ENCODE measurements at places on chromosomes 6 and 20. TPM values are rescaled to one million over a fixed set of nuclear protein-coding genes. Genes with fewer than 3 reads are reported as not detected.
A peak's percentile ranks its signal among the peaks of the same experiment; 100 is the strongest.

The TMEM244 gene
- not detected for total RNA-seq

The GPSM3 gene
- total RNA-seq: 68.4 TPM

The RAET1L gene
- not detected for total RNA-seq

The COL12A1 gene
- not detected for total RNA-seq

DNA sequence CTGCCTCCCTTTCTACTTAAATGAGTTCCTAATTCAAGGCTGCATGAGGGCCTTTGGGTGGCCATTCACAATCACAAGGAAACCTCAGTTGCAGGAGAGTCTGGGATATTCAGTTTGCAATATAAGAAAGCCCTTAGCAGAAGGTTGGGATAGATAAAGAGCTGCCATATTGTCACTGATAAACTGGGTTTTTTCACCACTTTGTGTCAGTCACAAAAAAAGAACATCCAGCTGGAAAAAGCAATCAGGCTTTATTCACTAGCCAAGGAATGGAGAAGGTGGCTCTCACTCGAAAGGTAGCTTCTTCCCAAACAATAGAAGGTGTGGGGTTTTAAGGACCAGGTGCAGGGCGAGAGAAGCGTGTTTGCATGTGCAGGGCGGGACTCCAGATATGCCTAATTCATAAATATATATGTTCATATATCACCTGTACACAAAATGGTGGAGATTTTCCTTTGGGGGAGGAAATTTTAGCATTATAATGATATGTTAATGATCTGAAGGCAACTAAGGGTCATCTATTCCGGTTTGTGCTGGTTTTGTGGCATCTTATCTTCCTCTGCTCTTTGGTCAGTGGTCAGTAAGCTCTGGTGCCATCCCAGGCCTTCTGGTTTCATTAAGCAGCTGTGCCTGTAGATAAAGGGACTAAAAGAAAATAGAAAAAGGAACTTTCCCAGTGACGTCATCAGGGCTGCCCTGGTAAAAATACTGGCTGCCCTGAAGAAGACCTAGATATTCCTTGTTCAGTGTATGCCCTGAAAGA lies 97.1 kb upstream of the IYD start:
- DNase-seq: no peak

GRCh38 chr20:51506527-51507215 lies 35.8 kb downstream of the NFATC2 start:
- no peak for DNase-seq

DNA sequence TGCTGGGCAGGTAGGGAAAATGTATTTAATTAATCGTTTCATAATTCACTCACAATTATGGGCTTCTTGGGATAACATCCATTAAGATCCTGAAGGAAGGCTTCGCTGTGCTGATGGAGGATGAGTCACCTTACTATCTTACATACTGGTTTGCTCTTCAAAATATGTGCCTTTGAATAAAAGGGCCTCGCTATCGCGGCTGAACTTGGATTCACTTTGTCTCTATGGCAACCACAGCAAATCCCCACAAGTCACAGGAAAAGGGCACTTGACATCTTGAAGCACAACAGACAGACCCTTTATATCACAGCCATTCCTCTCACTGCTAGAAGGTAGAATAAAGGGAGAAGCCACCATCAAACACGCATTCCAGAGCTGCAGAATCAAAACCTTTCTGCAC lies 141.3 kb upstream of the MYLIP start:
- DNase-seq: no peak

DNA sequence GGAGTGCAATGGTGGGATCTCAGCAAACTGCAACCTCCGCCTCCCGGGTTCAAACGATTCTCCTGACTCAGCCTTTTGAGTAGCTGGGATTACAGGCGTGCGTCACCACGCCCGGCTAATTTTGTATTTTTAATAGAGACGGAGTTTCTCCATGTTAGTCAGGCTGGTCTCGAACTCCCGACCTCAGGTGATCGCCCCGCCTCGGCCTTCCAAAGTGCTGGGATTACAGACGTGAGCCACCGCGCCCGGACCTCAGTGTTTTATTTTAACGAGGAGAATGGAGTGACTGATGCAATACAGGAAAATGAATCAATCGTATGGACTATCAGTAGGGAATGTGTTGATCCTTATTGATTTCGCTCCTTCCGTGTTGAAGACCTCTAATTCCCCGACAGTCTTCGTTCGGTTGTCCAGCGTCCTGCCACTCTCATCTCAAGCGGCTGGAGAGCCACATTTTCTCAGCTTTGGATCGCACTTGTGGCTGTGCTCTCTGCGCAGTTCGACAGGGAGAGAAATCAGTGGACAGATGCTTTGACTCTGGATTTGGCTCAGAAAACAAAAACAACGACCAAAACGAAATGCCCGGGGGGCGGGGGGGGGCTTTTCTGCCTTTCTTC lies 166.2 kb downstream of the TRIM27 start:
- no peak for DNase-seq

DNA sequence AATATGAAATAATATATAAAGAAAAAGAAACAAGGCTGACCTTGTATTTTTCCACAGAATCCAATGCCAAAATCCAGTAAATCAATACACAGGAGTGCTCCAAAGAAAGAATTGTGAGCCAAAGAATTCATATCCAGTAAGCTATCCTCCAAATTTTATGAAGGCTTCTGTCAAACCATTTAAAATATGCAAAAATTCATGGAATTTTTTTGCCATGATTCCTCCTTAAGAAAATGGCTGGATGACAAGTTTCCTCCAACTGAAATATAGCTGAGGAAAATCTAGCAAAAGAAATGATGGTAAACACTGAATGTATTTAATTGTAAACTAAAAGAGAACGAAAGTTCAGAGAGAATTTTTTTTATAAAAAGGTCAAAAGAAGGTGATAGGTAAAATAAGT lies 290.3 kb downstream of the UBE3D start:
- DNase-seq: no peak

DNA sequence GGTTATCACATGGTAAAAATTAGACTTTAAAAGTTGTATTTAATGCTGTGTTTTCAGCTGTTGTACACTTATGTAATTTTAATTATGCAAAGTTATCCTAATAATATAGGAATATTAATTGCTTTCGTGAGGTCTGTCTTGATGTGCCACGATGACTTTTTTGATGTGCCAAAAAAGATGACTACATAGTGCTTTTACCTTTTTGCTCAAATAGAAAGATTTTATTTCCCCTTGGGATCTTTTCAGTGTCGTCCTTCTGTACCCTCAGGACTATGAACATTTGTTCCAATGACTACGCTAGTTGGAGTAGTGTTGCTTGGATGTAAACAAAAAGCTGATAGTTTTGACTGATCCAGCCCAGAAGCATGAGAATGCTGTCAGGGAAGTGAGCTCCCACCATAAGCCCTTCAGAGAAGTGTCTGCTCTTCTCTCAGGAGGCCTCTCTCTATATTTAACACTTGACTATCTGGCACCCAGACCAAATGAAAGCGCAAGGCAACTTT lies 1.2 kb upstream of the CD164 start:
- DNase-seq: no peak

DNA sequence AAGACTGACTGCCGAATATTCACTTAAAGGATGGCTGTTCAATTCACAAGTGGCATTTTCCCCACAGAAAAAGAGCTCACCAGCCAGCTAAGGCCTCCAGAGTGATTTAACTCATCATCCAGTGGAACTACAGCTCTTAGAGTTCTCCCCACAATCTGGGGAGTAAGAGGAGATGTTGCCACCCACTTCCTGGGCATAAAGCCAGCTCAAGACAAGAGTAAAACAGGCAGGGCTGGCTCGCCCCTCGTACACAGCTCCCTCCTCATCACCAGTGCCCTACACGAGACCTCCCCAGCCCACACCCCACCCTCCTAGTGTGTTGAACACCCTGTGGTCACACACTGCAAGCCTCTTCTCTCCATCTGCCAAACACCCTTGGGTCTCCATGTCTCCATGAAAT lies 47.2 kb upstream of the IPCEF1 start:
- no peak for DNase-seq

DNA sequence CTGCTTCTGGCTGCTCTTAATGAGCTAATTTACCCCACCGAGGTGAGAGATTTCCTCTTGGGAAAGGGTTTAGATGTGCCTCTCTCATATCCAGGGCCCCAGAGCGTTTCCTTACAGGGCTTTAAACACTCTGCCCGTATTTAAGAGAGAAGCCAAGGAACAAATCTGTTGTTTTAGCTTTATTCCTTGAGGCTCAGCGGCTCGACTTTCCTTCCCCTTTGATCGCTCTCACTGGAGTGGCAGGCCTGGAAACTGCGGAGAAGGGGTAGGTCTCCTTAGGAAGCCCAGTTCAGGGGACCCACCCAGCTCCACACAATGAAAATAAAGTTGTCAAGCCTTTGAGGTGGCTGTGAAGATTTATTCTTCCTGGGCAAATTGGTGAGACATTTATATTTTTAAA lies 132.0 kb upstream of the JAG1 start:
- DNase-seq: no peak

- no peak for DNase-seq
Measured at GRCh38 chr20:4069751-4070150, 54.4 kb upstream of the RNF24 start.

DNA sequence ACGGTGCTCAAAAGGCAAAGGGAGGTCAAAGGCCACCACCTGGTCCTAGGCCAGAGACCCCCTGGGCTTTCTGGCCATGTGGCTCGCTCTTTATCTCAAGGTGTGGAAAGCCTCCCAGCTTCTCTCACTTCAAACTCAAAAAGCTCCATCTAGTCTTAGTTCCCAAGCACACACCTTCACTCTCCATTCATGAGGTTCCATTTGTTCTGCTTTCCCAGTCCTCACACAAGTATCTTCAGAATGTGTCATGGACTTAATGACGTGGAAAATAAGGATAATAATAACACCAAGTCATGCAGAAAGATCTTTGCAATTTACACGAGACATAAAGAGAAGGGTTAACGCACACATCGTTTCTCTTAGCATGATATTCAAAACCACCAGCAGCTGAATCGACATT lies 219.3 kb downstream of the GMDS start:
- DNase-seq: no peak

DNA sequence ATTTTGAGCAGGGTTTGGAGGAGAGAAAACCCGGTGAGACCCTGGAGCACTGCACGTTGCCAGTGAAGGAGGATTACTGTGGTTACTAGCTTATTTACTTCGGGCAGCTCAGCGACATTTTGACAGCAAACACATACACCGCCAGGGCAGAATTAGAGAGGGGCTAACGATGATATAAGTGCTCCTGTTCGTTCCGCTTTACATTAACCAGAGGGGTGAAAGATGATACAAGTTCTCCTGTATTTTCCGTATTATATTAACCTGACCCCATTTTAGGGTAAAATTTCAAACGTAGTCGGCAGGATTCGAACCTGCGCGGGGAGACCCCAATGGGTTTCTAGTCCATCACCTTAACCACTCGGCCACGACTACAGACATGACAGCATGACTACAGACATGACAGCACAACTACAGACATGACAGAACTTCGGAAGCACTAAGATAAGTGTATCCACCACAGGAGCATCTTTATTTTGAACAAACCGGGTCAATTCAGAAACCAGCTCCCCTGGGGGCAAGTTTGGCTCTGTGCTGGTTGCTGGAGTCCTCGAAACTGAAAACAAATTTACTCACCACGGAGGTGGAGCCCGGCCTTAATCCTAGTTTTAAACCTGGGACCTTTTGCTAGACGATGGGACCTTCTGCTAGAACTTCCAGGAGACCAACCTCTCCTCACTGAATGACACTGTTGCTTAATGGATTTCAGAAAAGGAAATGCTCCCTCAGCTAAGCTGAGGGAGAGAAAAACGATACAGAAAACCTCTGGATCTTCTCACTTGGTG lies 80.4 kb upstream of the ZNF184 start:
- peak; percentile 55 for DNase-seq

DNA sequence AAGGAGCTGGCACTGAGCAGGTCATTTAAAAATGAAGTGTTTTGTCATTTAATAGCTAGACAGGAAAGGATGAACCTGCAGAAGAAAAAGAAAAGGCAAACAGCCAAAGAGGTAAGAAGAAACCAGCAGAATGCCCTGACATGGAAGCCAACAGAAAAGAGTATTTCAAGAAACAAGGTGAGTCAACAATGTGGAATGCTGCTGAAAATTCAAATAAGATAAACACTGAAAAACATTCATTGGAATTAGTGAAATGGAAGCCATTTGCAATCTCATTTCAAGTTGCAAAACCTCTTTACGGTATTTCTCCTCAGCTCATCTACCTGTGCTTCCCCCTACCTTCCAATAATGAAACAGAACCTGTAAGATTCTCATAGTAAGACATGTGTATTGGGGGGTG lies 59.6 kb downstream of the RWDD2A start:
- no peak for DNase-seq
